ENCODE measurements at places on chromosomes 6 and 20. TPM values are rescaled to one million over a fixed set of nuclear protein-coding genes. Genes with fewer than 3 reads are reported as not detected.

Gene JAG1
- total RNA-seq: 133 TPM

Gene ERVFRD-1
- 0.22 TPM for total RNA-seq

Gene PLCB4
- 52.9 TPM for total RNA-seq

Gene NEURL2
- 11.6 TPM for total RNA-seq

Gene CITED2
- total RNA-seq: 618 TPM

DNA sequence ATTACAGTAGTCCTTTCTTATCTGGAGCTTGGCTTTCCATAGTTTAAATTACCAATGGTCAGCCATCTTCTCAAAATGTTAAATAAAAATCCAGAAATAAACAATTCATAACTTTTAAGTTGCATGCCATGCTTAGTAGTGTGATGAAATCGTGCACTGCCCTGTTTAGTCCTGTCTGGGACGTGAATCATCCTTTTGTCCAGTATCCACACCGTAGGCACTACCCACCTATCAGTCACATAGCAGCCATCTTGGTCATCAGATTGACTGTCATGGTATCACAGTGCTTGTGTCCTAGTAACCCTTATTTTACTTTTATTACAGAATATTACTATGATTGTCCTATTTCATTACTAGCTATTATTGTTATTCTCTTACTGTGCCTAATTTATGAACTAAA, 924.1 kb downstream of the EYS start:
- no peak overlapping the region for H3K4me3 ChIP-seq
- H3K27me3 ChIP-seq: no peaks in the 10 kb centered on the region
- no peaks in the 10 kb centered on the region for H3K4me1 ChIP-seq
- no peaks in the 10 kb centered on the region for H3K36me3 ChIP-seq
- no peak overlapping the region for H3K27ac ChIP-seq
- DNase-seq: no peak

- no peak for DNase-seq
- H3K27ac ChIP-seq: no peak overlapping the region
- no peak overlapping the region for H3K4me3 ChIP-seq
- peaks cover 2% of the 10 kb centered on the region for H3K36me3 ChIP-seq
These were observed 226.0 kb upstream of the SYNCRIP start for GRCh38 chr6:85868685-85869084.

DNA sequence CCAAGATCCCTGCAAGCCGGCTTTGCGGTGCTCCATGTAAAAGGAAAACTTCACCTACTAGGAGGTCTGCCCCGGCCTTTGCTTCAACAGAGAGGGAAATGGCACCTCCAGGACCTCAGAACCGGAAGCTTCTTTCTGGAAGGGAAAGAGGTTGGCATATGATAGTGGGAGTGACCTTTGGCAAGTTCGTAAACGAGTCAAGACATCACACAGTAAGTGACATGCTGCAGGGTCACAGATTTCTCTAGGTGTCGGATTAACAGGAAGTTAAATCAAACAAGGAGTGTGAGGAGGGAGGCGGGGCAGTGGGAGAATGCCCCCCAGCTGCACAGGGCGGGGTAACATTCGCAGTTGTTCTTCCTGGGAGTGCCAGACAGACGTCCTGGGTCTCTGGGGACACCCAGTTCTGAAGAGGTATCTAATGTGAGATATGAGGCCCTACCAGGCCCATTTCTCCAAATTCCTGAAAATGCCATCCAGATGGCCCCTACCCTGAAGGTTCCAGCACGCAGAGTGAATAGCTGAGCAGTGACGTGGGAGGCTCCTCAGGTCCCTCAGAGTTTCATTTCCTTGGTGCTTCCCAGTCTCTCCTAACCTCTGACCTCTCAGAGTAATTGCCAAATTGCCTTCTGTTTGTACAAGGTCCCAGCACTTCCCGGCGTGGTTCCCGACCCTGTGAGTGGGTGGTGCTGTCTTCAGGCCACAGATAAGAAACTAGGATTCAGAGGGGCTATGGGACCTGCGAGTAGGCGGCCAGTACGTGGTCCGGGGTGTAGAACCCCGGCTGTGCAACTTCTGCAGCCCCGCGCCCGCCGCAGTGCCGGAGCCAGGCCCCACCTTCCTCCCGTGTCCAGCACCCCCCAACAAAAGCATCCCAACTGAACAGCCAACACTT, 1.9 kb downstream of the RRBP1 start:
- no peak for DNase-seq
- H3K36me3 ChIP-seq: no peaks in the 10 kb centered on the region
- peak overlapping the region; percentile 88 for H3K4me3 ChIP-seq
- H3K27ac ChIP-seq: peak overlapping the region; percentile 83
- H3K27me3 ChIP-seq: no peaks in the 10 kb centered on the region

DNA sequence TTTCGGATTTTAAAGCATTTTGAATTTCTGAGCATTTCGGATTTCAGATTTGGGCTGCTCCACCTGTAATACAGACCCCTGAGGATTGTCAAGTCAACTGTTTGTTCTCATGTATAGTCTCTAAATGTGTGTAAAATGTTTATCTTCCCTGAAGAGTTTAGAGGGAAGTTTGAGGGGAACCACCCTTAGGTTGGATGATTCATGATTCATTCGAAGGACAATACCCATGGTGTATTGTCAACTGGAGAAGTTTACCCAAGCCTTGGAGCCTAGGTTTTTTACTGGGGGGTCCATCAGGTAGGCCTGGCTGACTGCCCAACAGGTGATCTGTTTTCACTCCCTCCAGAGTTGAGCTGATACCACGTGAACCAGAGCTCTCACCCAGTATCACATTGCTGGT, 18.9 kb downstream of the GSTA4 start:
- H3K27ac ChIP-seq: no peak overlapping the region
- H3K4me1 ChIP-seq: no peaks in the 10 kb centered on the region
- no peaks in the 10 kb centered on the region for H3K36me3 ChIP-seq
- DNase-seq: no peak
- no peaks in the 10 kb centered on the region for H3K27me3 ChIP-seq

- H3K27ac ChIP-seq: no peak overlapping the region
- no peak for DNase-seq
- H3K27me3 ChIP-seq: no peaks in the 10 kb centered on the region
- H3K36me3 ChIP-seq: no peaks in the 10 kb centered on the region
- H3K4me3 ChIP-seq: no peak overlapping the region
These were observed 232.4 kb upstream of the FOXQ1 start for GRCh38 chr6:1079525-1079924.

DNA sequence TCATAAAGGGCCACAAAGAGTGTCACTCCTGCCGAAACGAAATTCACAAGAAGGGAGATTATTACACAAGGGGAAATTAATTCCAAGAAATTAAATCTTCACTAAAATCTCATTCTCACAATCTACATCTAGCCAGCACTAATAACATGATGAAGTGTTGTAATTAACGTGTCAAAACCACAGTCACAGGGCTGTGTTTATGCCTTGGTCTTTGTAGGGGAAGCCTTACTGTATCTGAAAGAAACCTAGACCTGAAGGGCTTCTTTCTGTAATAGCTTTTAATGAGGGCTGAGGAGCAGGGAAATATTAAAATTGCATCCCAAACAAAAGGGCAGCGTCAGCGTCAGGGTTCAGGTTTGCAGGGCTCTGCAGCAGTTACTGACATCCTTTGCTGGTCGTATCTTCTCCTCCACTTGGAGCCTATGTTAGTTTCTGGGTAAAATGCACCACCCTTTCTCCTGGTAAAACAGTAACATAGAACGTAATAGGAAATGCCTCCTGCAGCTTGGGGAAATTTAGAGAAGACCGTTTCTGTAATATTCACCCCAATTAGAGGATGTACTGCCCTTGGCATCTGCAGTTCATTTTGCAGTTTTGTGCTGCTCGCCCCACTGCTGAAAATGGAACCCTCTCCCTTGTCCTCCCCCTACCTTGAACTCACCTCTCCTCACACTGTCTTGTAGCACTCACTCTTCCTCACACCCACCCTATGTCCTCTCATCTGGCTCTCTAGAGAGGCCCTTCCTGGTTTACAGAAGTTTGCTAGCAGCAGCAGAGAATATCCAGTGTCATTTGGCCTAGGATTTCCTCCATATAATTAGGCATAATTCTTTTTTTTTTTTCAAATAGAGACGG, 109.0 kb upstream of the TRAF3IP2 start:
- H3K4me3 ChIP-seq: no peak overlapping the region
- DNase-seq: no peak
- no peaks in the 10 kb centered on the region for H3K27me3 ChIP-seq
- H3K4me1 ChIP-seq: peaks cover 9% of the 10 kb centered on the region

DNA sequence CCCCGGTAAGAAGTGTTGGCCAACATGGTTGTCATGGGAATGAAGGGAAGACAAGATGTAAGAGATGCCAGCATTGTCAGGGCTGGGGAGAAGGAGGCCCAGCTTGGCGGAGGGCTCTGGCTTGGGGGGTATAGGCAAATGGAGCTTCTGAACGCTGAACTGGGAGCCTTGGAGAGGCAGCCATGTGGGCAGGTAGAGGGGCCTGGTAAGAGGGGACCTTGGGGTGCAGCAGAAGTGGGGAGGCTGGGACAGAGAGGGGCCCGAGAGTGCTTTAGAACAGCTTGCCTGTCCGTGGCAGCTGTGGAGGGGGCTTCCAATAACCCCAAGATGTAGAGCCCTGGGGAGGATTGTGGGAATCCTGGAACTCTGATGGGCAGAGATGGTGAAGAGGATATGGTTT, 3.0 kb downstream of the SLC22A1 start:
- peaks cover 21% of the 10 kb centered on the region for H3K4me1 ChIP-seq
- H3K27me3 ChIP-seq: no peaks in the 10 kb centered on the region
- no peak for DNase-seq
- no peak overlapping the region for H3K27ac ChIP-seq
- H3K36me3 ChIP-seq: no peaks in the 10 kb centered on the region

DNA sequence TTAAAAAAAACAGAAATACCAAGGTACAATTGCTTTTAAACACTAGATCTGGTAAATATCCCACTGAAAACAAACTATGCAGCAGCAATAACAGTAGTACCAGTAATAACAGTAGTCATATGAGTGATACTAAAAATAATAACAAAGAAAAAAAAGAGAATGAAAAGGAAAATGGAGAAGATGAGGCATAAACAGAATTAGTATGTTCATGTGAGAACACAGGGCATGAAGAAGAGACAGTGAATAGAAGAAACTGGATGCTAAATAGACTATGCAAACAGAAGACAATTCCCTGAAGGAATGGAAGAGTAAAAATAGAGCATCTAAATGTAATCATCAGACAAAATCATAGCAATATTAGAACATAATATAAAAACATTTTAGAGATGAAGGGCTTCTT, 121.1 kb downstream of the RNGTT start:
- no peaks in the 10 kb centered on the region for H3K4me1 ChIP-seq
- H3K27ac ChIP-seq: no peak overlapping the region
- no peak overlapping the region for H3K4me3 ChIP-seq
- H3K36me3 ChIP-seq: no peaks in the 10 kb centered on the region
- DNase-seq: no peak
- no peaks in the 10 kb centered on the region for H3K27me3 ChIP-seq

DNA sequence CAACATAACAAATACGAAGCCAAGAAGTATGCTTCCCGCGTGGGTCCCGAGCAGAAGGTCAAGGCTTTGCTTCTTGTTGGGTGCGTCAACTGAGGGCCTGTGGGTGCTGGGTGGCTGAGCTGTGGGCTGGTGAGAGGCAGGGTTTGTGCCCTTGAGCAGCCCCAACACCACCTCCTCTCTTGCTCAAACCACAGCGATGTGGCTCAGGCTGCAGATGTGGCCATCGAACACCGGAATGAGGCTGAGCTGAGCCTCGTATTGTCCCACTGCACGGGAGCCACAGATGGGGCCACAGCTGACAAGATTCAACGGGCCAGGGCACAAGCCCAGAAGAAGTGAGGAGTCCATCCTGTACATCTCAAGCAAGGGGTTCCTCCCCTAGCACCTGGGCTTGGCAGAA, 7.0 kb upstream of the PTPRA start:
- no peak for DNase-seq
- H3K36me3 ChIP-seq: peaks cover 4% of the 10 kb centered on the region
- H3K4me1 ChIP-seq: no peaks in the 10 kb centered on the region
- H3K27ac ChIP-seq: no peak overlapping the region
- H3K4me3 ChIP-seq: no peak overlapping the region

- H3K4me3 ChIP-seq: no peak overlapping the region
- H3K27ac ChIP-seq: no peak overlapping the region
- no peak for DNase-seq
- H3K27me3 ChIP-seq: no peaks in the 10 kb centered on the region
- no peaks in the 10 kb centered on the region for H3K36me3 ChIP-seq
- H3K4me1 ChIP-seq: no peaks in the 10 kb centered on the region
These were observed 50.5 kb downstream of the EBF4 start for GRCh38 chr20:2742934-2743559.

GRCh38 chr20:62392621-62393334, 5.9 kb downstream of the RPS21 start:
- DNase-seq: no peak
- no peaks in the 10 kb centered on the region for H3K36me3 ChIP-seq
- H3K4me1 ChIP-seq: peaks cover 6% of the 10 kb centered on the region
- H3K27ac ChIP-seq: no peak overlapping the region
- H3K27me3 ChIP-seq: no peaks in the 10 kb centered on the region

GRCh38 chr20:44851545-44851944, 34.0 kb upstream of the YWHAB start:
- no peaks in the 10 kb centered on the region for H3K27me3 ChIP-seq
- H3K27ac ChIP-seq: no peak overlapping the region
- H3K4me1 ChIP-seq: no peaks in the 10 kb centered on the region
- H3K4me3 ChIP-seq: no peak overlapping the region
- H3K36me3 ChIP-seq: no peaks in the 10 kb centered on the region

DNA sequence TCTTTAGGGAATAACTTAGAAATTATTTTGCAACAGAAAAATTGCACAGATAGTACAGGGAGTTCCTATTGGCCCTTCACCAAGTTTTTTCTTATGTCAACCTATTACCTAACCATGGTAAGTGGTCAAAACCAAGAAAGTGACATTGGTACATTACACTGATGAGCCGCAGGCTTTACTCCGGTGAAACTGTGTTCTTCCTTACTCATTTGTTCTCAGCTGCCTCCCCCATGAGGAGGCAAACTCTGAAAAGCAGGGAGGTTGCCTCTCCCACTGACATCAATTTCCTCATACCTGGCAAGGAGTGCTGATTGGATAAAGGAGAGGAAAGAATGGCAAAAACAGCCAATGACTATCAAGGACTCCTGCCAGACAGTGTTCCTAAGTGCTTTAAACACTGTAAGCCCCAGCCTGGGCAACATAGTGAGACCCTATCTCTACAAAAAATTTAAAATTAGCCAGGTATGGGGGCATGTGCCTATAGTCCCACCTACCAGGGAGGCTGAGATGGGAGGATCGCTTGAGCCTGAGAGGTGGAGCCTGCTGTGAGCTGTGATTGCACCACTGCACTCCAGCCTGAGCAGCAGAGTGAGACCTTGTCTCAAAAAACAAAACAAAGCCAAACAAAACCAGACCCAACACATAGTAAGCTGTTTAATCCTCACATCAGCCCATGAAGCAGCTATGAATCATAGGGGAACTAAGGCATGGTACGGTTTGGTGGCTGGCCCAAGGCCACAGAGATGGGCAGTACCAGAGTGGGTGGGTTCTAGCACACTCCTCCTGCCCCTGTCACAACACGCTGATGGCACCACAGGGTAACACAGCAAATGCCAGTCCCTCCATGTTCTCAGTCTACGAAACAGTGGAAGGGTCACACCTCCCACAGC, 24.7 kb downstream of the C20orf203 start:
- H3K4me1 ChIP-seq: peaks cover 4% of the 10 kb centered on the region
- H3K4me3 ChIP-seq: no peak overlapping the region
- no peak for DNase-seq
- no peaks in the 10 kb centered on the region for H3K27me3 ChIP-seq

GRCh38 chr6:126075335-126076071, 89.2 kb downstream of the TRMT11 start:
- no peak overlapping the region for H3K4me3 ChIP-seq
- DNase-seq: no peak
- no peak overlapping the region for H3K27ac ChIP-seq
- H3K4me1 ChIP-seq: no peaks in the 10 kb centered on the region
- H3K36me3 ChIP-seq: no peaks in the 10 kb centered on the region

Data from tibial nerve (tissue), 4 donors.